Stimulated activated CD4-positive, alpha-beta T cell treated with anti-CD3 and anti-CD28 coated beads, Interleukin-2, amount 100 ng/mL, for 24 hours (primary cell): ENCODE measurements at places on chromosomes 3 and 15.

- no peak for DNase-seq
These were observed 216.4 kb downstream of the TIGIT start for GRCh38 chr3:114510201-114510600.

DNA sequence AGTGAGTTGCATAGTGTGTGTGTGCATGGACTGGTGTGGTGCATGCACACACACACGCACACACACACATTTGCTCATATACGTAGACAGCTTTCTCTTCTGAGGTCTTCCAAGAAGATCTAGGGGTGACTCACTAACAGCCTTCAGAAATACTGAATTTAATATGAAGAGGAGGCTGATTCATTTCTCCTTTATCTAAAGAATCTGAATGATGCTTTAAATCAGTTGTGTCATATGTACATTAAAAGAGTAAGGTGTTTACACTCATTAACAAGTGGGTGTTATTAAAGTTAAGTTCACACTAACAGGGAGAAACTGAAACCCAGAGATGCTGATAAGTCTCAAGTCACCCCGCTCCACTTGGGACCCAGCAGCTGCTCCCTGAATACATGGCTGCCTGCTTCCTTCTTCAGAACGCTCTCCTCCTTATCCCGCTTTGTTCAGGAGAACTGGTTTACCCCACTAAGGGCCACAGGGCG lies 22.0 kb downstream of the TMPRSS7 start:
- DNase-seq = peak; percentile 32

DNA sequence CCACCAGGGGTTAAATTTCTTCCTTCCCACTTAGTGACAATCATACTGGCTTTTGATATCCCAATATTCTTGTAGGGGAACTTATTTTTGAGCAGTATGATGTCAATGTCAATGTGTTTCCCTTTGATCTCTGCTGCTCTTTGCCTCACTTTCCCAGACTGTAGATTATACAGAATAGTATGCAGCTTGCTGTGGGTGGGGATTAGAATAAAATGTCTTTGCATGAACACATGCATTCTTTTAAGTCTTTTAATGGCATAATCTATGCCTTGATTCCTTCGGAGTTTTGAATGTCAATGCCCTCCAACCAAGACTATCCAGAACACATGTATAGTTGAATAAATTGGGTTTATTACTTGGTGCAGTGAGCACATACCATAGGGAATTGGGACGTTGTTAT lies 125.5 kb downstream of the IL20RB start:
- no peak for DNase-seq

GRCh38 chr3:101828691-101829436 lies 20.4 kb upstream of the NFKBIZ start:
- peak; percentile 57 for DNase-seq

DNA sequence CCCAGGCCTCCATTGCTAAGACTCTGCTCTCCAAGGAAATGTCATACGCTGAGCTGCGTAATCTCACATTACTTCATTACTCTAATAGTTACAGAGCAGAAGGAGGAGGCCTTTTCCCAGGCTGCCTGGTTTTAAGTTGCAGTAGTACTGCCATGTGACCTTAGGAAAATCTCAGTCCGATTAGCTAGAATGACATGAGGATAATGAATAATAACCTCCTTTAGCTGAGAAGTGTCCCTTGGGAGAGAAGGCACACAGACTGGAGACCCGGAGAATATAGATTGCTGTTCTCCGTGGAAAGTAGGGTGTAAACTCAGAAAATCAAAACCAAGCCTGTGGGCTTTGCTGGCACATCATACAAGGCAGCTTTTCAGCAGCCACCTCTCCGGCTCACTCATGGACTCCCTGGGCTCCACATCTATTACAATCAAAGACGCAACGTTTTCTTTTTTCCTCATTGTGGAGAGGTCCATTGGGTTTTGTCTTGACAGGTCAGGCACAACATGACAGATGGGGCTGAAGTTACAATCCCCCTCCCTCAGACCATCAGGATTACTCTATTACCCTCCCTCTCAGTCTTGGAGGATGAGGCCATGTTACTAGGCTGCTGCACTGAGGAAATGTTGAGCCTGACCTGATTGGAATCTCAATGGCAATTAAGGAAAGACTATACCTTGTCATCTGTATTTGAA lies 134.8 kb upstream of the MB21D2 start:
- DNase-seq = no peak

GRCh38 chr3:109131276-109131675 lies 5.2 kb upstream of the C3orf85 start:
- no peak for DNase-seq

GRCh38 chr3:111998636-111999483 lies at the start of gene TAGLN3:
Gene TAGLN3 (plus strand): TSS chr3:111998922. CDS start chr3:111999423, 501 bp downstream.
- DNase-seq = no peak

- DNase-seq = no peak
These were observed 71.7 kb downstream of the RPLP1 start for GRCh38 chr15:69524296-69524695.

GRCh38 chr3:103470498-103470897 lies 1035.7 kb downstream of the ZPLD1 start:
- no peak for DNase-seq

DNA sequence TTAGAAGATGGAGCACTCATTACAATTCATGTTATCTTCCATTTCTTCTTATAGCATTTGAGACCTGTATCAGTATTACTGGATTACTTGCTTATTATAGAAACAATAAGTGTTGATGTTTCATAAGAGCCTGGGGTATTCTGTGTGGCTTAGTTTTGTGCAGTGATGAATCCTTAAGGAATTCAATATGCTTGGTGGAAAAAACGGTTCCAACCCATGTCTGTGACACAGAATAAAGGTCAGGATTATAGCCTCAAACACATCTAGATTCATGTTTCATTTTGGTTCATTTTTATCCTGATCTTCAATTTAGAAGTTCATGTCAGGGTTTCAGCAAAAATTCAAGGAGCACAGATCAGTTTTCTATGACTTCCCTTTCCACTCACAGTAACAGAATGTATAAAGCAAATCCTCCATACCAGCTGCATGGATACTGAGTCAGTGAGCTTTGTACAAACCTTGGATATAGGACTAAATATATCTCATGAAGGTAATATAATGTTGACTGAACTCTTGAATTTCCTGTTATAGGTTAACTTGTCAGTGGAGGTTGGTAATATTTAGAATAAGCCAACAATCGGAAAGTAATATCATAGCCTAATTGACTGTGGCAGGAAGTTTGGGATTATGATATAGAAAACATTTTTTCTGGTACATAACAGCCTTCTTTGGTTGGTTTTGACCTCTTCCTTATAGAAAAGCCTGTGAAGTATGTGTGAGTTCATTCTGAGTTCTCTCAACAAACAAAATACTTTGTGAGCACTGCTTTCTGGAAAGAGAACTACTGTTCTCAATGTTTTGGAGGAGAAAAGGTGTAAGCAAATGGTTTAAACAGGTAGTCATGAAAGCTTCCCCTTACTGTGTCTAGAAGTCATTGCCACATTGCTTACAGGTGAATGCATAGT lies 218.2 kb upstream of the TPM1 start:
- no peak for DNase-seq

DNA sequence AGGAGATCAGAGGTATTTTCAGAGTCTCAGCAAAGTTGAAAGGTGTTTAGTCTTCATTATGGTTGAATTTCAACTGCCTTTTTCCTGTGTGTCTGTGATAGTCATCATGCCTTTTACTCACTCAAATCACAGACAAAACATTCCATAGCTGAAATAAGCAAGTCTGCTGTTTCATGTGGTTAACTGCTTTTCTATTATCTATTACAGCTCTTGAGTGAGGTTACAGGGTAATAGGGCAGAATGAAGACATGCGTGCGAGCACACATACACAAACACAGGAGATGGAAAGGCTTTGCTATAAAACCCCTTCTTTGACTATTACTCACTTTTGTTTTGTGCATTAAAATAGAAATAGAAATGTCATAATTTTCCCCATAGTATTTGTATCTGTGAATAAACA lies 192.6 kb upstream of the RARB start:
- no peak for DNase-seq

- DNase-seq = no peak
These were observed 9.6 kb downstream of the DNAJB8 start for GRCh38 chr3:128456776-128457715.

DNA sequence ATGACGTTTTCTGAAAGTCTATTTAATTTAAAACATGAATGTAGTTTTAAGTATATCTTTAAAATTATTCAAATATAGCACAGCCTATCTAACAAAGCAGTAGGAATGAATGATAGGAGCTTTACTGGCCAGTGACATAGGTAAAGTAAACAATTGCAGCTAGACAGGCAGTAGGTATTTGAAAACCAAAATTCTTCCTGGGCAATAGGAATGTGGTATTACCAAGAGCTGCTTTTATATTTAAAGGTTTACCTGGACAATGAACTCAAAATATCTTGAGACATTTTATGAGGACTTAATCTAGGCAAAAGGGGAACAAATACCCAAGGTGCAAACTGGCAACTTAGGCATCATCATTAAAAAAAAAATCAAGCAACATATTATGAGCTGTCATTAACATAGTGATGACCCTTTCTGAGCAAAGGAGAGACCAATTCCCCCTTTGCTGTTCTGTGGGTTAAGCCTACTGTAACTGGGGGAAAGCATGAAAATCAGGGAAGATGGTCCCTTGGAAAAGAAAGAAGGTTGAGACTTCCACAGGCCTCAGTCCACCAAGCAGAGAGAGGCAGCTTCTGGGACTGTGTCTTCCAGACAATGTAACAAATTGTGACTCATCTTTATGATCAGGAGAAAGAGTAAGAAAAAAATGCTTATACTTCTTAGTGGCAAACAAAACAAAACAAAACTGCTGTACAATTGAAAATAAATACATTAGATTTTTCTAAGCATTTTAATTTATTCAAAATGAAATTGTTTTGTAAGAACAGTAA lies 12.9 kb downstream of the ISL2 start:
- DNase-seq = no peak

- no peak for DNase-seq
These were observed 52.4 kb downstream of the HEG1 start for GRCh38 chr3:125003369-125003853.

DNA sequence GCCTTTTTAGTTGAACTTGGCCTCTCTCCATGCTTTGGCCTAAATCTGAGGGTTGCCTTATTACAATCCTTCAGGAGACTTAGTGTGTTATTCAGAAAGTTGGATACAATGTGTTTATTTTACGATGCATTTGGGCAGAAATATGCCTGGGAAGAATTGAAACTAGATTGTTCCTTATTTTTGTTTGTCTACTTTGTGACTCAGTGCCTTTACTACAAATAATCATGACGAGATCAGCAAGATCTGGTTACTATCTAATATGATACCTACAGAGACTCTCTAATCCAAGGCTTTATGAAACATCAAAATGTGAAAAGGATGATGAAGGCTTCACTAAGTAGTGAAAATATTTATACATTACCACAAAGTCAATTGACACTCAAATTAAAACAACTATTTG lies 82.2 kb downstream of the RBMS3 start:
- no peak for DNase-seq

DNA sequence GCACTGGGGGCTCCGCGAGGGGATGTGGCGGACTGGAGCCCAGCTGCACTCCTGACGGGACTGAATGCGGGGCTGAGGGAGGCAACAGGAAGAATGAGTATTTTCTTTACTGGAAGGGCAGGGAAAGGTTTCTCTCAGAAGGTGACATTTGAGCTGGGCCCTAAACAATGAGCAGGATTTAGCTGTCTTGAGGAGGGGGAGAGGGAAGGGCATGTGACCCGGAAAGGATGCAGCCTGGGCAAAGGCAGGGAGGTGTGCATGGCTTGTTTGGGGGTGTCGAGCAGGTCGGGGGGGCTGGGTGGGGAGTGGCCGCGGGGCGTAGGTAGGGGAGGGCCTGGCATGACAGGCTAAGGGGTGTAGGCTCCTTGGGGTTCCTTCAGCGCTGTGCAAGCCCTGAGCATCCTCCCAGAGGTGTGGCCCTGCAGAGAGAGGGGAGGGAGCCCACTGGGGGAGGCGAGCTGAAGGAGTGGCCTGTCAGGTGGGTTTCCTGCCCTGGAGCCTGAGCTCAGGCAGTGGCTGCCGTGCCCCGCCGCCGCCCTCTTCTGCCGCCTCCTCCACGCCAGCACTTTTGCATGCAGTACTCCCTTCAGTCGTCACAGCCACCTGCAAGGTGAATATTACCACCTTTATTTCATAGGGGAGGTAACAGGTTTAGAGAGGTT lies 17.2 kb upstream of the ANKDD1A start:
- DNase-seq = peak; percentile 68

DNA sequence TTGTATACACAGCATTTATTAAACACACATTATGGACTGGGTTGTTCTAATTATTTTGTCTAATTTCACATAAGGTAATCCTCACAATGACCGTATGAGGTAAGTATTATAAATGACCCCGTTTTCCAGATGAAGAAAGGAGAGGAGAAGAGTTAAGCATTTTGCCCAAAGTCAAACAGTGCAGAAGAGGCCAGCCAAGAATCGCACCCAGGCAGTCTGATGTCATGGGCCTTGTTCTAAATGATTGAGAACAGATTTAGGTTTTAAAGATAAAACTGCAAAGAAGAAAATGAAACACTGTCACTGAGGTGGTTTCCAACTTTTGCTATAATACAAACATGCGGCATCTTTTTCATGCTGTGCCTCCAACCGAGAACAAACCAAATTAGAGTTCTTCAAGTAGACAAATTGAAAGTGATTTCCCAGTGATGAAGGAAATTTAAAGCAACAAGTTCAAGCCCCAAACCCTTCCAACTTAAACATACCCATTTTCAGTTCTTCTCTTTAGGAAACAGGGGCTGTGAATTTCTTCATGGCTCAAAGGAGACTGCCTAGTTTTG lies 155.3 kb downstream of the THRB start:
- DNase-seq = no peak

DNA sequence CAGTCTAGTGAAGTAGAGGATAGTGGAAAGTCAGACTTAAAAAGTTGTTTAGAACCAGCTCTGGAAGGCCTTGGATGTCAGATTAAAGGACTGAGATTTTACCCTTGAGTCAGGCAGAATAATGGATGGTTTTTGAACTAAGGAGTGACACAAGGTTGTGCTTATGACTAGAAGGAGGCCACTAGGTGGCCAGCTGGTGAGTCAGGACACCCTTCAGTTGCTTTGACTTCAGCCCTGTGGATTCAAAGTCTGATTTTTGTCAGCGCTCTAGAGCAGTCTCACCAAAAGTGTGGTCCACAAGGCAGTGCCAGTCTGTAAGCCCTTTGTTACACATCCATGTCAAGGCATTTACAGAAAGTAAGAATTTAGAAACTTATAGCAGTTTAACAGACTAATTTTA lies 3.8 kb upstream of the GABPB1 start:
- peak; percentile 18 for DNase-seq

GRCh38 chr3:71903112-71903495 lies 118.2 kb upstream of the PROK2 start:
- DNase-seq = no peak

DNA sequence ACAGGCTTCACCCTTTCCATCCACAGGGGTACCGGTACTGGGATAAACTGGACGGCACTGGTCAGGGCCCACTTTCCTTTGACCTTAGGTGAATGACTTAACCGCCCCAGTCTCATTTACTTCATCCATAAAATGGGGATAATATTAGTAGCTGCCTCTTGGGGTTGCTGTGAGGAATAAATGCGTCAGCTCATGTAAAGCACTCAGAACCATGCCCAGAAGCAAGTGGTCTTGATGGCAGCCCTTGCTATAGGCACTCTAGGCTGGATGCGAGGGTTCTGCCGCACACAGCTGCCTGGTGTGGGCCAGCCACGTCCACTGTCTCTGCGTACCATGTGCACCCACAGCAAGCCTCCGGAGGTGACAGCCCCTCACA lies 32.2 kb upstream of the FBLN2 start:
- no peak for DNase-seq

- DNase-seq = no peak
These were observed 61.0 kb upstream of the CSTA start for GRCh38 chr3:122263974-122264588.
